IMR-90 (cell line): ENCODE measurements at places on chromosomes 16 and 17.

- no peak for DNase-seq
- peaks cover 16% of the 10 kb centered on the region; the same call in 1 of the 2 replicates for H3K27me3 ChIP-seq
- no peaks in the 10 kb centered on the region for H3K36me3 ChIP-seq
Observed at GRCh38 chr17:79627184-79627765, 16.4 kb upstream of the RBFOX3 start.

- H3K36me3 ChIP-seq, result peaks cover 23% of the 10 kb centered on the region
- H3K27me3 ChIP-seq, result no peaks in the 10 kb centered on the region
- no peak overlapping the region for H3K4me3 ChIP-seq
- DNase-seq, result no peak
- no peaks in the 10 kb centered on the region for H3K4me1 ChIP-seq
- no peak overlapping the region for H3K27ac ChIP-seq
Observed at GRCh38 chr17:4960279-4960922, 7.2 kb downstream of the SPAG7 start.

GRCh38 chr16:49652456-49653172, 203.3 kb downstream of the ZNF423 start:
- H3K36me3 ChIP-seq, result no peaks in the 10 kb centered on the region
- no peaks in the 10 kb centered on the region for H3K4me1 ChIP-seq
- no peak for DNase-seq
- H3K27me3 ChIP-seq, result peaks cover 17% of the 10 kb centered on the region; the same call in 1 of the 2 replicates
- H3K27ac ChIP-seq, result no peak overlapping the region

DNA sequence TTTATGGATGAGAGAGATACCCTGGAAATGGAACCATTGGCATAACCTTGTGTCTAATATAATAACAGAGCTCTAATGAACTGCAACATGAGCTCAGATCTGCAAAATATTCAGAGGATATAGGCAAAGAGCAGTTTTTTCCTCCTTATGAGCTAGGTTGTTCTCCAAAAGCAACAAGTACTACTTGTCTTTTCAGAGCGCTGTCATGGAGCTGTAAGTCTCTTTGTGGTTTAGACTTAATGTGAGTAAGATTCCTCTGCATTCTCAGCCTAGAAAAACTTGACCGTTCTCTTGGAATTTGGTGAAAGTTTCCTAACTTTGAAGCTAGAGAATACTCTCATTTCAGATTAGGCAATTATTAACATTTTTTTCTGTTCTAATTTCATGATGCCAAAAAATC, 85.2 kb downstream of the FTO start:
- H3K27me3 ChIP-seq, result no peaks in the 10 kb centered on the region
- no peaks in the 10 kb centered on the region for H3K36me3 ChIP-seq
- DNase-seq, result peak; percentile 84
- peaks cover 1% of the 10 kb centered on the region; the same call in 1 of the 2 replicates for H3K4me1 ChIP-seq
- no peak overlapping the region for H3K4me3 ChIP-seq

- no peaks in the 10 kb centered on the region for H3K4me1 ChIP-seq
- DNase-seq, result peak; percentile 41
- no peak overlapping the region for H3K27ac ChIP-seq
- H3K36me3 ChIP-seq, result no peaks in the 10 kb centered on the region
- H3K4me3 ChIP-seq, result no peak overlapping the region
- peaks cover 52% of the 10 kb centered on the region for H3K27me3 ChIP-seq
Observed at GRCh38 chr17:42754782-42755181, 6.2 kb upstream of the RAMP2 start.

- peaks cover 3% of the 10 kb centered on the region; the same call in 1 of the 2 replicates for H3K36me3 ChIP-seq
- H3K27me3 ChIP-seq, result no peaks in the 10 kb centered on the region
- DNase-seq, result no peak
- peak overlapping the region; percentile 97 for H3K27ac ChIP-seq
- peak overlapping the region; percentile 93 for H3K4me3 ChIP-seq
Observed at GRCh38 chr16:2514333-2515179, 804 bp downstream of the ATP6V0C start.

DNA sequence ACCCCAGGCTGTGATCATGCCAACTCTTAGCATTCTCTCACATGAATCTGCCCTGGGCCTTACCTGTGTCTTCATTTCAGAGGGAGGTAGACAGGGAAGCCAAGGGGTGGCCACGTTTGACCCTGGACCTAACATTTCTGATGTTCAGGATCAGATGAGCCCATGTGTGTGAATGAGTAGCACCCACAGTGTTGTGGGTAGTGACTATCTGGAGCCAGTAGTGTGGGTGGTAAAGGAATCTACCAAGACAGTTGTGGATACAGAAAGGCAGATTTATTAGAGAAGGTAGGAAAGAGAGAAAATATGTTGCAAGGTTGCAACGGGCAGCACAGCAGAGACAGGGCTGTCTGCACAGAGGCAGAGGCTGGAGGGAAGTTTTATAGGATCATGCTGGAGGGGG, 60.5 kb downstream of the TK2 start:
- no peak overlapping the region for H3K4me3 ChIP-seq
- H3K36me3 ChIP-seq, result no peaks in the 10 kb centered on the region
- no peak for DNase-seq
- H3K27ac ChIP-seq, result no peak overlapping the region
- H3K4me1 ChIP-seq, result peaks cover 11% of the 10 kb centered on the region; the same call in 1 of the 2 replicates
- H3K27me3 ChIP-seq, result no peaks in the 10 kb centered on the region

- H3K27ac ChIP-seq, result no peak overlapping the region
- no peak overlapping the region for H3K4me3 ChIP-seq
- peaks cover 4% of the 10 kb centered on the region; the same call in 1 of the 2 replicates for H3K4me1 ChIP-seq
- H3K36me3 ChIP-seq, result peaks cover 45% of the 10 kb centered on the region
Observed at GRCh38 chr16:87757841-87758426, 7.9 kb downstream of the KLHDC4 start.
